ENCODE measurements at places on chromosomes 3 and 15. TPM values are rescaled to one million over a fixed set of nuclear protein-coding genes. Genes with fewer than 3 reads are reported as not detected.

- peak; percentile 58 for DNase-seq
- H3K27ac ChIP-seq = no peak overlapping the region
- H3K4me3 ChIP-seq = no peak overlapping the region
- H3K4me1 ChIP-seq = no peaks in the 10 kb centered on the region
- H3K36me3 ChIP-seq = no peaks in the 10 kb centered on the region
Measured at GRCh38 chr3:12869035-12869621, 27.8 kb upstream of the RPL32 start.

The ISG20 gene
- 5.2 TPM for total RNA-seq

The NR1I2 gene
- total RNA-seq = not detected

The IMPG2 gene
- total RNA-seq = 0.05 TPM

DNA sequence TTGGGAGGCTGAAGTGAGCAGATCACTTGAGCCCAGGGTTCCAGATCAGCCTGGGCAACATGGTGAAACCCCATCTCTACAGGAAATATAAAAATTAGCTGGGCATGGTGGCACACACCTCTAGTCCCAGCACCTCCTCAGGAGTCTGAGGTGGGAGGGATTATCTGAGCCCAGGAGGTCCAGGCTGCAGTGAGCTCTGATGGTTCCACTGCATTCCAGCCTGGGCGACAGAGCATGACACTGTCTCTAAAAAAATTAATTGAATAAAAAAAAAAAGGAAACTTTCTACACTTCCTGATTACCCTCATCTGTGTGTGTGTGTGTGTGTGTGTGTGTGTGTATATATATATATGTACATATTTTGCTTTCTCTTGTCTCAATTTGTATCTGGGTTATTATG, 31.4 kb downstream of the DIPK2A start:
- DNase-seq = no peak
- H3K27ac ChIP-seq = no peak overlapping the region
- H3K27me3 ChIP-seq = no peaks in the 10 kb centered on the region
- H3K4me1 ChIP-seq = no peaks in the 10 kb centered on the region
- H3K4me3 ChIP-seq = no peak overlapping the region

DNA sequence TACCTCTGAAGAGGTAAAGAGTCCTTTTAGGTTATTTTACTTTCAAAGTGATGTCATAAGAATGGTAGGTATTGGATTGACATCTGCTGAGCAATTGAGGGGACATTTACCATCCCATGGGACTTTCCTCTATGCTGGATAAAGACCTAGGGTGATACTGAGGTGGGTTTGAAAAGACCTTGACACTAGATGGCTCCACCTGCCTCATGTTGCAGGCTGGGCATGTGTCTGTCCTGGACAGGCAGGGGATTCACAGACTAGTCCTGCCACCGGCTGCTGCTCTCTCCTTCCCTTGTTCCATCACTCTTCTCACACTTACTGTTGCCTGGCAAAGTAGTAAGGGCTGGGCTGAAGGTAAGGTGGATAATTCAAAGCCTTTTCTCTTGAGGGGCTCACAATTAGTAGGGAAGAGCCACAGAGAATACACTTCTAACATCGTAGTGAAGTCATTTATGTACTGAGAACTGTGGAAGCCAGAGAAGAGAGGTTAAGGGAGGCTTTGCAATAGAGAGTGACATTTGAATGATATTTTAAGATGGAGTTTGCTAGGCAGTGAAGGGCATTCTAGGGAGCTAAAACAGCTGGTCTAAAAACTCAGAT, 27.7 kb downstream of the TRAK1 start:
- peak; percentile 53 for DNase-seq
- no peak overlapping the region for H3K27ac ChIP-seq
- no peaks in the 10 kb centered on the region for H3K27me3 ChIP-seq
- H3K4me1 ChIP-seq = peaks cover 28% of the 10 kb centered on the region
- H3K36me3 ChIP-seq = no peaks in the 10 kb centered on the region

The GMPPB gene
- 24.2 TPM for total RNA-seq

GRCh38 chr3:58175187-58175436, 35.7 kb downstream of the DNASE1L3 start:
- no peaks in the 10 kb centered on the region for H3K4me1 ChIP-seq
- H3K27ac ChIP-seq = no peak overlapping the region
- 0 out of 2 replicates have a peak, but pooled peaks cover under 1% of the 10 kb centered on the region for H3K36me3 ChIP-seq
- DNase-seq = no peak

- H3K27me3 ChIP-seq = no peaks in the 10 kb centered on the region
- H3K36me3 ChIP-seq = no peaks in the 10 kb centered on the region
- H3K4me1 ChIP-seq = no peaks in the 10 kb centered on the region
- DNase-seq = no peak
- no peak overlapping the region for H3K4me3 ChIP-seq
Measured at GRCh38 chr3:39911465-39912309, 102.3 kb downstream of the MYRIP start.

The CLRN1 gene
- not detected for total RNA-seq

DNA sequence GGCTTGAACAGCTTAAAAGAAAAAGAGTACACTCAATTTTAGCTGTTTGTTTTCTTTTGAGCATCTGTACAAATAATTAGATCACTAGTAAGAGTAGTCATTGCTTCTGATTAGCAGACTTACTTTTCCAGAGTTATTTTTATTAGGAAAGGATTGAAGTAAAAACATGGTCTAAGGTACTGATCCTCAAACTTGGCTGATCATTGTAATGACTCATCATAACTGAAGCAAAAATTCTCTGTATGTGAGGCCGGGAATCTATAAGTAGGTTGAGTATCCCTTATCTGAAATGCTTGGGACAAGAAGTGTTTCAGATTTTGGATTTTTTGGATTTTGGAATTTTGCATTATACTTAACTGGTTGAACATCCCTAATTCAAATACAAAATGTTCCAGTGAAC, 12.4 kb downstream of the NMD3 start:
- no peaks in the 10 kb centered on the region for H3K27me3 ChIP-seq
- no peak for DNase-seq
- no peak overlapping the region for H3K4me3 ChIP-seq
- no peaks in the 10 kb centered on the region for H3K4me1 ChIP-seq
- H3K27ac ChIP-seq = no peak overlapping the region
- peaks cover 66% of the 10 kb centered on the region for H3K36me3 ChIP-seq

The SOX14 gene
- not detected for total RNA-seq

DNA sequence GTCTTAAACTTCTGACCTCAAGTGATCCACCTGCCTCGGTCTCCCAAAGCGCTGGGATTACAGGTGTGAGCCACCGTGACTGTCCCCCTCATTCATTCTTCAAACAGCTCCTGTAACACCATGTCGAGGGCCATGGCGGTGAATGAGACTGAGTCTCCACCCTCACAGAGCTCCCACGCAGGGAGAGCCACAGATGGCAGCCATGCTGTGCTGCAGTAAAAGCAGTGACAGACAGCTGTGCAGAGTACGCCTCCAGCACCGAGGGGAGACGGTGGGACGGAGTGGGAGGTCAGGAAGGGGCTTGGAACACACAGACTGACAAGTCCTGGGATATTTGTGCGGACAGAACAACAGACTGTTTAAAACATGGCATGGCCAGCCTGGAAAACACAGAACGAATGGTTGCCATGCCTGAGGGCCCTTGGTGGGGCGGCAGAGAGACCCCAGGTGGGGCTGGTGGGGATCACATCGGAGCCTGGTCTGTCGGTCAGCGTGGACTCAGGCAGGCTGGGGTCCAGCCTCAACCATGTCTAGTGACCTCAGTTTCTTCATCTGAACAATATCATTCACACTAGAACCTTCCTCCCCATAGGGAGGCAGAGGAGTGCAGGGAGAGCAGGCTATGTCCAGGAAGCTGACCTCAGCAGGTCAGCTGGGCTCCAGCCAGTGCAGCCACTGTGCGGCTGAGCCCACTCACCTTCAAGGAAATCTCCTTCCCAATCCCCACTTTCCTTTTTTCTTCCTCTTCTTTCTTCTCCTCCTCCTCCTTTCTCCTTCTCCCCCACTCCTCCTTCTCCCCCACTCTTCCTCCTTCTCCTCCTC, 20.6 kb upstream of the LCTL start:
- DNase-seq = no peak
- H3K36me3 ChIP-seq = no peaks in the 10 kb centered on the region
- no peaks in the 10 kb centered on the region for H3K27me3 ChIP-seq
- H3K27ac ChIP-seq = no peak overlapping the region
- no peak overlapping the region for H3K4me3 ChIP-seq

The SENP2 gene
- total RNA-seq = 89.5 TPM

DNA sequence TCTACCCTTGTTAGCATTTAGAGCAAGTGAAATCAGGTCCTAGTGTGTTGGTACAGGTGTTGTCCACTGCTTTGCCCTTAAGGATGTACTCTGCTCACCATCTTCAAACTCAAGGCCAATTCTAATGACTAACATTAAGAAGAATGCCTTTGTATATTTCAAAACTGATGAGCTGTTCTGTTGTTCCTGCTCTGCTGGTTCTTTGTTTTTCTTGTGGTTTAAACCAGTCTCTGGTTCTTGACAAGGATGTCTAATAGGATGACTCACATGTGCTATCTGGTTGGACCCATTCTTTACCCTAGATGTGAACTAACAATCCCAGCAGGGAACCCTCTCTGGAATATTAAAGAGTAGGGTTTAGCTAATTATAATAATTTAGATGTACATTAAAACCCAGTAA, 17.3 kb downstream of the ABHD5 start:
- 0 out of 2 replicates have a peak, but pooled peaks cover 14% of the 10 kb centered on the region for H3K36me3 ChIP-seq
- peaks cover 31% of the 10 kb centered on the region for H3K4me1 ChIP-seq
- H3K4me3 ChIP-seq = no peak overlapping the region
- H3K27ac ChIP-seq = peak overlapping the region; percentile 28
- H3K27me3 ChIP-seq = no peaks in the 10 kb centered on the region

The TATDN2 gene
- total RNA-seq = 34.0 TPM

The PCLAF gene
- total RNA-seq = 70.4 TPM

- no peak overlapping the region for H3K27ac ChIP-seq
- no peaks in the 10 kb centered on the region for H3K36me3 ChIP-seq
- H3K4me1 ChIP-seq = no peaks in the 10 kb centered on the region
- DNase-seq = no peak
Measured at GRCh38 chr3:35223632-35224394, 415.5 kb upstream of the ARPP21 start.

DNA sequence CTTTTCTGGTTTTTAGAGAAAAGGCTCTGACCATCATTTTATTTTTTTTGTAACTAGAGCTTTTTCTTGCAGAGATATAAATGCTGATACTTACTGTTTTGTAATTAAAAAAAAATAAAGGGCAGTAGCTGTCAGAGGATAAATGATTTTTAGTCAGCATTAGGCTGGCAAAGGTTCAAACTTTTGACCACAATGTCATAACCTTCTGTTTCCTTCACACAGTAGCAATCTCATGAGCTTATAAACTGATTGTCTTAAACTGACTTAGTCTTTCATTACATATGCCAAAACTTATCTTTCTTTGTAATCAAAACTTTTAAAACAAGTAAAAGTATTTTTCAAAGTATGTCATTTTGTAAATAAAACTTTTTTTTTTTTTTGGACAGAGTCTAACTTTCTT, 841.9 kb downstream of the OTOL1 start:
- no peaks in the 10 kb centered on the region for H3K4me1 ChIP-seq
- no peaks in the 10 kb centered on the region for H3K27me3 ChIP-seq
- no peaks in the 10 kb centered on the region for H3K36me3 ChIP-seq
- DNase-seq = no peak
- no peak overlapping the region for H3K4me3 ChIP-seq
- no peak overlapping the region for H3K27ac ChIP-seq

The CALML4 gene
- 10.9 TPM for total RNA-seq

The CPEB1 gene
- not detected for total RNA-seq

The NANOGP8 gene
- not detected for total RNA-seq

DNA sequence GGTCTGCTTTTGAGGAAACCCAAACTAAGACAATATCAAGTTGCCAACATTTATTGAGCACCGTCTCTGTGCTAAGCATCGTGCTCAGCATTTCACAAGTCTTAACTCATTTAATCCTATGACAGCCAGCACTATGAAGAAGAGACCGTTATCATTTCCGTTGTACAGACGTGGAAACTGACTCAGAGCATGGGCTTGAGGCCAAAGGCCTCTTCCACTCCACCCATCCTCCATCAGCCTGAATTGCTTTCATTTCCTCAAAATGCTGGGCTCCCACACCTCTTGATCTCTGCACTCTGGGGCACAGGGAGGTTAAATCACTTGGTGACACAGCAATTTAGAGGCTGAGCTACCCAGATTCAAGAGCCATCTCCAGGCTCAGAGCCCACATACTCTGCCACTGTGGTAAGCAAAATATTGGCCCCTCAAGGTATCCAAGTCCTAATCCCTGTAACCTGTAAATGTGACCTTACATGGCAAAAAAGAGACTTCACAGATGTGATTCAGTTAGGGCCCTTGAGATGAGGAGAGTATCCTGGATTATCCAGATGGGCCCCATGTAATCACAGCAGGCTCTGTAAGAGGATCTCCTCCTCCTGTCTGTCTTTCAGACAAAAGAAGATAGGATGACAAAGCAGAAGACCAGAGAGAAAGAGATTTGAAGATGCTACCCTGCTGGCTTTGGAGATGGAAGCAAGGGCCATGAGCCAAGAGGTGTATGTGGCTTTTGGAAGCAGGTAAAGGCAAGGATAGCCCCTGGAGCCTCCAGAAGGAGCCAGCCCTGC, 24.3 kb upstream of the FLNB start:
- H3K27me3 ChIP-seq = no peaks in the 10 kb centered on the region
- H3K27ac ChIP-seq = peak overlapping the region; percentile 80
- H3K4me3 ChIP-seq = no peak overlapping the region
- peaks cover 78% of the 10 kb centered on the region for H3K4me1 ChIP-seq

DNA sequence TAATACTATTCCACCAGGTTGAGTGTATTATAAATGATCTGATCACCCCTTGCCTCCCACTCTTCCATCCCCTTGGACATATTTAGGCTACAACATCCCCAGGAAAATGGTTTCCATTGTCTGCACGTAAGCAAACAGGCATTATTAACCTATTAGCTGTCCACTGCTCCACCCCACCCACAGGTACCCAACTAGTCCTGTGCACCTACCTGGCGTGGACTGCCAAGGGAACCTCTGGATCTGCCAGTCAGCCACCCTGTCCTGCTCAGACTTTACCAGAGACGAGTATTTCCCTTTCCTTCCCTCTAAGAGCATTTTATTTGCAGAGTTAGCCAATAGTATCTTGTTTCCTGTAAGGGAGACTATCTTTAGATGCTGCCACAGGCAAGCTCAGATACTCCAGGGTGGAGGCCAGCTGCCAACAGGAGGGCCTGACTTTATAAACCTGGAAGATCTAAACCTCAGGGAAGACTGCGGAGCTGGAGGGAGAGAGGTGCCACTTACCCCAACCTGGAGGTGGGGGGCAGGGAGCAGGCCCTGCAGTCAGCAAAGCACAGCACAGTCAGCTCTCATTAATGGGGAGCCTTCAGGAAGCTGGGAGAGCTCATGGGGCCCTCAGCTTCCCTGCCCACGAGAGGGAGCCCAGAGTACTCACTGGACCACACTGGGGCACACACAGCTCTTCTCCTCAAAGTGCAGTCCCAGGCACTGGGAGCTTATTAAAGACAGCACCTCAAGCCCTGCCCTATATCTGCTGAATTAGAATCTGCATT, at the start of gene CX3CR1:
Gene CX3CR1, minus strand, starts transcription at position 292 of the 773 bp plus-strand sequence. CDS start 13,527 bp downstream, outside the sequence.
- no peak within 1 kb of the TSS for H3K4me3 ChIP-seq
- H3K27me3 ChIP-seq = peaks cover 8% of the 10 kb centered on the region
- H3K27ac ChIP-seq = no peak within 1 kb of the TSS
- H3K4me1 ChIP-seq = no peaks in the 10 kb centered on the region
- no peak for DNase-seq

GRCh38 chr15:80241508-80241907, 10.5 kb downstream of the CTXND1 start:
- DNase-seq = no peak
- H3K4me1 ChIP-seq = no peaks in the 10 kb centered on the region
- H3K27ac ChIP-seq = no peak overlapping the region
- peaks cover 20% of the 10 kb centered on the region for H3K27me3 ChIP-seq

- no peaks in the 10 kb centered on the region for H3K4me1 ChIP-seq
- no peak overlapping the region for H3K27ac ChIP-seq
- H3K27me3 ChIP-seq = no peaks in the 10 kb centered on the region
- no peaks in the 10 kb centered on the region for H3K36me3 ChIP-seq
- H3K4me3 ChIP-seq = no peak overlapping the region
- DNase-seq = no peak
Measured at GRCh38 chr15:68833700-68834331, 13.1 kb upstream of the ANP32A start.
